ENCODE measurements at places on chromosomes 11 and 22.

GRCh38 chr11:102802341-102802740, 4.4 kb upstream of the MMP1 start:
- no peak for DNase-seq

GRCh38 chr11:39458481-39458880, 2001.0 kb downstream of the LRRC4C start:
- no peak for DNase-seq

DNA sequence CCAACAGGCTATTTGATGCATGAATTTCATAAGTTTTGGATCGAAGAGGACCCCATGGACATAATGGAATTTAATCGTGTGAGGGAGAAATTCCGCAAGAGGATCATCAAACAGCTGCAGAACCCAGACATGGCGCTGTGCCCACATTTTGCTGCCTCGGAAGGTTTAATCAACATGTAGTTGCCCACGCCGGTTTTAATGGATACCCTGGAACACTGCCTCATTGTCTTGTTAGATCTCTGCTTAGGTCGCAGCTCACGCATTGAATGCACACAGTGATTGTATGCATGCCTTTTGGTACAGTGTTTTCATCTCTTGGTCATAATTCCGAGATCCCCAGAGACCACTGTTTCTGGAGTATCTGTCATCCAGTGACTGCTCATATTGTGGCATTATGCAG, 46.8 kb downstream of the SLN start:
- DNase-seq: no peak

GRCh38 chr11:129214710-129215295, 22.7 kb upstream of the ARHGAP32 start:
- no peak for DNase-seq

GRCh38 chr11:102534261-102534872, 3.8 kb upstream of the MMP7 start:
- no peak for DNase-seq

- DNase-seq: peak; percentile 85
Measured at GRCh38 chr11:9601037-9601875, 27.8 kb downstream of the WEE1 start.

DNA sequence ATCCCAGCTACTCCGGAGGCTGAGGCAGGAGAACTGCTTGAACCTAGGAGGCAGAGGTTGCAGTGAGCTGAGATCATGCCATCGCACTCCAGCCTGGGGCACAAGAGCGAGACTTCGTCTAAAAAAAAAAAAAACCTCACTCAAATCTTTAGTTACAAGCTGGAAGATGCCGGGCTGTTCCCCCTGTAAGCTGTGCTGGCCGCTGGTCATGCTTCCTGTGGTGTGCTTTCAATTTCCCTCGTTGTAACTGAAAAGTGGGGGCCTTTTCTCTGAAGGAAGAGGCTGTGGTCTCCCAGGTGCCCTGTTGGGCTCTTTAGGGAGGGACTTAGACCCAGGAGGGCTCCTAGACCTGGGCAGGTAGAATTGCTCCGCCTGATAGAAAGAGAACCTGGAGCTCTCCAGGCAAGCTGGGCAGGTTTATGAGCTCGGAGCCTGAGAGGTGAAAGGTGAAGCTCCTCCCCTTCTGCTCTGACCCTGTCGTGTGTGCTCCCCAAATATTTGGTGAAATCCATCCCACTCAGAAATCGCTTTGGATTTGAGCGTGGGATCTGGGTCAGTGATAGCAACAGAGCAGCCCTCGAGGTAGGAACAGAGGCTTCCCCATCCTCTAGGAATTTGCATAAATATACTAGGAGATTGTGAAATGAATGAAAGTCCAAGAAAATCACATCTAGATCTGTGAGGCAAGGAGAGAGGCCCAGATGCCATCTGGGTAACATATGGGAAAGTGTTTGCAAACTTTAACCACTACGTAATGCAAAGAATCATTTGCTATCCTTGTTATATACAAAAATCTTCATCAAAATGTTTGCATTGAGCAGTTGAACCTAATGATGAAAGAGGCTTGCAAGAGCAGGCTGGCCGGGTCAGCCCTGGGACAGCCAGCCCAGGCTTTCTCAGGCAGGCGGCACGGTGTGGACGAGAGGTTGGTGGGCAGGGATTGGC, 154.3 kb downstream of the FBXO7 start:
- no peak for DNase-seq

DNA sequence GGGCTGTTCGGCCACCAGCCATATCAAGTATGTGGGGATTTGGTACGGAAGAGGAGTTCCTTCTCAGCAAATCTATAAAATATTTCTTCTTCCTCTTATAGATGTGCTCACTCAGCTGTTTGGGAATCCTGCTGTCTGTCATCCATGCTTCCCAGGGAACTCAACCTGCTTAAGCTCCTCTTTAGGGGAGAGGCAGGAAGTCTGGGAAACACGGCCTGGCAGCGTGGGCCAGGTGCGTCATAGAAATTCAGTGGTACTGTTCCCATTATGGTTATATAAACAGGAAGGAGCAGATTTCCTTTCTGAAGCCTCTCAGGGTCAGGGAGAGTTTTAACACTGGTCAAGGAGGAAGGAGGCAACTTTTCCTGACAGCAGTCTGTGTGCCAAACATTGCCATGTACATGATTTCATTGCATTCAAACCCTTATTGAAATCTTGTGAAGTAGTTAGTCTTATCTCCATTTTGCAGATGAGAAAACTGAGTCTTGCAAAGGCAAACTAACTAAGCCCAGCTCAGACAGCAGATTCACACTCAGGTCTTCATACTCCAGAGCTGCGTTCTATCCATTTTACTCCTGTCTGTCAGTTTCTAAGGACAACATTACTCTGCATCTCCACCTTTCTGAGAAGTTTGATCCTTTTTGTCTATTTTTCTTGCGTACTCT, 35.4 kb upstream of the AMOTL1 start:
- DNase-seq: no peak

DNA sequence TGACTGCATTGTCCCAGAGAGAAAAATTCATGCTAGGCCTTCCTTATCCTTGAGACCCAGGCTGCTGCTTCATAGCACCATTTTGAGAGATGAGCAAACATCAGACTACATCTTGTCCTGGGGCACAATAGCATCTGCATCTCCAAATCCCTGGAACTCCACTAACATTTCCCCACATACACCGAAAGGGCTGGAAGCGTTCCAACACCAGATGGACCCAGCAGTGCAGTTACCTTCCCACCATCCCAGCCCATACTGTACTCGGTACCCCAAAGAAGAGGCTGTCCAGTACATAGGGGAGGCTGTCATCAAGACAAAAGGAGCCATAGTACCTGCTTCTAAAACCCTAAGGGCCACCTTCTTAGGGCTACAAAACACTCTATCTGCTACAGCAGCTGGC, 547.2 kb upstream of the CHORDC1 start:
- no peak for DNase-seq

- DNase-seq: no peak
Measured at GRCh38 chr22:33984211-33984610, 63.9 kb upstream of the LARGE1 start.

DNA sequence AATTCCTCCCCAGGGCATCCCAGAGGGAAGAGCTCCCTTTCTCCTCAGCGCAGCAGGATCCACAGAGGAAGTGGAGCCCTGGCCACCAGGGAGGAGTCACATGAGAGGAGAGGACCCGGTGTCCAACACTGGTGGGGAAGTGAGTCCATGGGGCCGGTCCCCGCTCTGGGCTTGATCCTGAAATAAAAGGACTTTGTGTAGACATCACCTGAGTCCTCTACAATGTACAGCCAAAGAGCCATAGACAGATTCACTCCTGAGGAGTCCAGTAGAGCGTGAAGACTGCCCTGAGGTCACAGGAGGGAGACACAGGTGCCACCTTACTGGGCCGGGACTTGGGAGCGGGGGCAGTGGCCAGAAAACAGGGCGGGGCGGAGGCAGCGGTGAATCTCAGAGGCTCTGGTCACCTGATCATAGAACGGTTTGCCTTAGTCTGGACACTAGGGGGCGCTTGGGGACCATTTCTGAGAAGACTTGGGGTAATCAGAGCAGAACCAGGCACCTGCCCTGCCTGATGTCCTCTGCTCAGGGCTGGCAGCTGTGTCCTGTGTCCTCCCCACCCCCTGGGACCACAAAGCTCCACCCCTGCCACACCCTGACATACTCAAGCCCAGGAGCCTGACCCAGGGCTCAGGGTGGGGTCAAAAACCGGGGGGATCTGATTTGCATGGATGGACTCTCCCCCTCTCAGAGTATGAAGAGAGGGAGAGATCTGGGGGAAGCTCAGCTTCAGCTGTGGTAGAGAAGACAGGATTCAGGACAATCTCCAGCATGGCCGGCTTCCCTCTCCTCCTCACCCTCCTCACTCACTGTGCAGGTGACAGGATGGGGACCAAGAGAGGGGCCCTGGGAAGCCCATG, 112.7 kb downstream of the VPREB1 start:
- peak; percentile 64 for DNase-seq

DNA sequence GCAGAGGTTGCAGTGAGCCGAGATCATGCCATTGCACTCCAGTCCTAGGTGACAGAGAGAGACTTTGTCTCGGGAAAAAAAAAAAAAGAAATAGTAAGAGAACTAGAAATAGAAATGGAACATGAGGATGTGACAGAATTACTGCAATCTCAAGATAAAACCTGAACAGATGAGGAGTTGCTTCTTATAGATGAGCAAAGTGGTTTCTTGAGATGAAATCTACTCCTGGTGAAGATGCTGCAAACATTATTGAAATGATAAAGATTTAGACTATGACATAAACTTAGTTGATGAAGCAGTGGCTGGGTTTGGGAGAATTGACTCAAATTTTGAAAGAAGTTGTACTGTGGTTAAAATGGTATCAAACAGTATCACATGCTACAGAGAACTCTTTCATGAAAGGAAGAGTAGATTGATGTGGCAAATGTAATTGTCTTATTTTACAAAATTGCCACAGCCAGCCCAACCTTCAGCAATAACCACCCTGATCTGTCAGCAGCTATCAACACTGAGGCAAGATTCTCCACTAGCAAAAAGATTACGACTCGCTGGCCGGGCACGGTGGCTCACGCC, 13.7 kb downstream of the XNDC1N start:
- DNase-seq: no peak

GRCh38 chr22:46937185-46937584, 174.7 kb downstream of the TBC1D22A start:
- no peak for DNase-seq

GRCh38 chr11:22774716-22775115, 54.9 kb downstream of the SVIP start:
- DNase-seq: no peak

DNA sequence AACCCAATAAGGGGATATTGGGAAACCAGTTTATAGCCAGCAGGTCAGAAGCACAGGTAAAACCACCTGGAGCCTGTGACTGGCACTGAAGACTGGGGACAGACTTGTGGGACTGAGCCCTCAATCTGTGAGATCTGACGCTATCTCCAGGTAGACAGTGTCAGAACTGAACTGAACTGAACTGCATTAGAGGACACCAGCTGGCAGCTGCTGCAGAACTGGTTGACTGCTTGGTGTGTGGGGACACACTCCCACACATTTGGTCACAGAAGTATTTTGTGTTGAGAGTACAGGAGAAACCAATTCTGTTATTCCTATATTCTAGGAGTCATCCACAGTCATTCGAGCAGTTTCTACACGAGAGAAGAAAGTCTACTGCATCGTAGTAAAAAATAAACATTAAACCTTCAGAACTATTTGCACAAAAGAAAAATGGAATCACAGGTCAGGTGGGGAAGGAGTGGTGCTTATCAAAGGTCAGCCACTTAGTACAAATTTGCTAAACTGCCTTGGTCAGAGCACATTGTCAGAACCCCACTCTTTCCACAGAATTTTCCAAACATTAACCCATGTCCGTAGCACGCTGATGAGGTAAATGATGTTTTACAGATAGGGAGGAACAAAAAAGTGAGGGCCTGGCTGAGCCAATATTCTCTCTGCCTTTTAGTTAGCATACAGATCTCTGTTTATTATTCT, 77.2 kb downstream of the SIK3 start:
- no peak for DNase-seq

- DNase-seq: no peak
Measured at GRCh38 chr22:47420211-47420610, 657.8 kb downstream of the TBC1D22A start.

DNA sequence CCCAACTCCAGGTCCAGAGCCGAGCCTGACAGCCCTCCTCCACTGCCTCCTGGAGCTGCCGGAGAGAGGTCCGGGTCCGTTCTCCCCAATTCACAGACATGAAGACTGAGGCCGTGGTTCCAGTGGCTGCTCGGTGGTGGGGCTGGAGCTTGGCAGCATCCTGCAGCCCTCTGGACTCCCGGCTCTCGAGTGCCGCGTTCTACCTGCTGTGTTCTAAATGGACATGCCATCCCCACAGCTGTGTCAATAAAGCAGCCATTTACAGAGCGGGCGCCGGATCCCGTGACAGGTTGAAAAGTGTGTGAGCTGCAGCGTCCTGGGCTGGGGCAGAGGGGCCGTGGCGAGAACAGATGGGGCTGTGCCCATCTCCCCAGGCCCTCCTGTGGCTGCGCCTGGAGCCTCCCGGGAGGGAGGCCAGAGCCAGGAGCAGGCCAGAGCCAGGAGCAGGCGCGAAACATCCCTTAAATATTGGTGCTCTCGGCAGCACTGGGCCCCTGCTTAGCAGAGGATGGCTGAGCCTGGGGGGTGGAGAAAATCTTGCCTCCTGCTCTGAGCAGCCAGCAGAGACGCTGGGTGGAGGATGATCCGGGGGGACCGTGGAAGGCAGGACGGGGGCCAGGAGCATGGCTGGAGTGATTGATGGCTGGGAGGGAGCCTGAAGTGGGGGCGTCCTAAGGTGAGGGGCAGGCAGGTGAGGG, 46.2 kb downstream of the FLRT1 start:
- DNase-seq: no peak

DNA sequence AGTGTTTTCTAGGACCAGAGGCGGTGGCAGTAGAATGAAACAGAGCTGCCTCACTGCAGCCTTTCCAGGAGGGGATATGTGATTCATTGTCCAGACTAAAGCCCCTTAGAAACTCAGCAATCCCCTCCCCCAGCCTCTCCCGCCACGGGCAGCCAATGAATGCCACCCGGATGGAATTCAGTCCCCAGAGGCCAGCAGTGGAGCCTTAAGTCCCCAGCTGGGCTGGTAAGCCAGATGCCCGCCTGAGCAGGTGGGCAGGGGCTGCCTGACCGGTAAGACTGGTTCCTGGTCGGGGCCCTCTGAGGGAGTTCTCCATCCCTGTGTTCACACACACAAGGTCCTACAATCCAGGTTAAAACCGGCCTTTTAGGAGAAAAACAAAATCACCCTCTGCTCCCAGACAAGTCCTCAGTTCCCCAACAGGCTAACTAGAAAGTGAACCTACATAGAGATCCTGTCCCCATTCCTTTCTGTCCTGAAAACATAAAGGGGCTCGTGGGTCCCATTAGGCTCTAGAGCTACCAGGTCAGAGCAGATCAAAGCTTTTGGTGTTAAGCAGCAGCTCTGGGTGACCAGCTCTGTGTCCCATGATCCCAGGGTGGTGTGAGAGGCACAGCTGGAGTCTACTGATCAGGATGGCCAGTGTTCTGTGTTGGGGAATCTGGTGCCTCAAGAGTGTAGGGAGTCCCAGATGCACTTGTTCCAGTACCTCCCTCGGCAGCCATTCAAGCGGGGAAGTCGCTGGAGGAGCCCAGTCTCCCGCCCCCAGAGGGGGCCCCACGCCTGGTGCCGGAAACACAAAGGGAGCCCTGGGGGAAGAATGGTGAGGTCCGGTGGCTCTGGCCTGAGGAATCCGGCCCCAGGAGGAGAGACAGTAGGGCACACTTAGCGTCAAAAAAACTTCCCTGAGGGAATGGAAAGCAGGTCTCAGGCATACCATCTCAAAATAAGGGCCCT, 2.6 kb downstream of the PATZ1 start:
- no peak for DNase-seq

All from GDM1 (cell line).